GM12878 (cell line): ENCODE measurements at places on chromosomes 1 and 21.

DNA sequence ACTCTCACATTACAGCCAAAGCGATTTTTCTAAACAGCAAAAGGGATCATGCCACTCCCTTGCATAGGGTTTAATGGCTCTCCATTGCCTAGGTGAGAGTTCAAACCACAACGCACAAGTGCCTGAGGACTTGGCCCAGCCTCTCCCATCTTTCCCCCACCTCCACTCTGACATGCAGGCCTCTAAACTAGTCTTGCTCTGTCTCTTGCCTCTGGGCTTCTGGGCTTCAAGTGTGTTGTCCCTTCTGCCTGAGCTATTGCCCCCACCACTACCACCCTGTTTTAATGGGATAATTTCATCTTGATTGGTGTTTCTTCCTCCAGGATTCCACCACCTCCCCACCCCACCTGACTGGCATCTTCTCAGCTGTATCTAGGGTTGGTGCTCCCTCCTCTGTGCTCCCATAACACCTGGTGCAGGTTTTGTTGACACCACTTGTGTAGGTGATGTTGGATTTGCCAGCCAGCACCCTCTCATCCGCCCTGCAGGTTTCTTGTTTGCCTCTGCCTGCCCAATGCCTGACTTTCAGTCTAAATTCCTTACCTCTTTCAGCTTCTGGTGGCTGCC, 2.7 kb upstream of the ZBTB21 start:
- no peak for DNase-seq

- DNase-seq = no peak
Measured at GRCh38 chr1:181493166-181493565, 9.8 kb downstream of the CACNA1E start.

DNA sequence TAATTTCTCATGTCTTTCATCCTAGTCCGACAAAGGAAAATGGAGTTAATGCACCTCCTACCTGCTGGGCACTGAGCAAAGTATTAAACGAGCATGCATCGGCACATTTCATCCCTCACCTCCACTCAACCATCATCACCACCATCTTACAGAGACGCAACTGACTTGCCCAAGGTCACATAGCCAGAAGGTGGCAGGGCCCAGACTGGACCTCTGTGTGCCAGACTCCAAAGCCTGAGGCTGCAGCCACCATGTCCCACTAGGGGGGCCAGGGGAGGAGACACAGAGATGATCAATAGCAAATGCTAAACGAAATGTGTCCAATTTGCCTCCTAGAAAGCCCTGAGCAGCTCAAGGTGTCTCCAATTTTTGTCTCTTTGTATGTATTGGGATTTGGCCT, 163.7 kb upstream of the EDN2 start:
- no peak for DNase-seq

GRCh38 chr1:36323636-36324352, at the start of gene EVA1B:
Gene EVA1B, minus strand, starts transcription at chr1:36323645. Its CDS starts 608 bp downstream, at chr1:36323037.
- DNase-seq = no peak

GRCh38 chr1:213622365-213623063, 365.3 kb upstream of the PROX1 start:
- peak; percentile 4 for DNase-seq

- no peak for DNase-seq
Measured at GRCh38 chr1:60867782-60868181, 214.6 kb upstream of the NFIA start.

DNA sequence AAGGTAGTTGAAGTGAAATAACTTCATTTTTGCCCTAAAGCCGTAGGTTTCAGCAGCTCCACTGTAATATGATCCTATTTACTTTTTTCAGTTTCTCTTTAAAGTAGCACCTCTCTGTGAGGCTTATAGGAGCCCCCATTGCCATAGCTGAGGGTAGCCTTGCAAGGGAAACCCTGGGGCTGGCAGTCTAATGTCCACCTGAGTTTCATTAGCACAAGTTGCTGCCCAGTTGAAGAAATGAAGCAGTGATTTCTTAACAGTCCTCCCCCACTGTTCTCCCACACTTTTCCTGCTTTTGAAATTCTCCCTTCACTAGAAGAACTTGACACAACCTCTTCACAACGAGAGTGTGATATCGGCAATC, 1.5 kb downstream of the HMCN1 start:
- DNase-seq = no peak

DNA sequence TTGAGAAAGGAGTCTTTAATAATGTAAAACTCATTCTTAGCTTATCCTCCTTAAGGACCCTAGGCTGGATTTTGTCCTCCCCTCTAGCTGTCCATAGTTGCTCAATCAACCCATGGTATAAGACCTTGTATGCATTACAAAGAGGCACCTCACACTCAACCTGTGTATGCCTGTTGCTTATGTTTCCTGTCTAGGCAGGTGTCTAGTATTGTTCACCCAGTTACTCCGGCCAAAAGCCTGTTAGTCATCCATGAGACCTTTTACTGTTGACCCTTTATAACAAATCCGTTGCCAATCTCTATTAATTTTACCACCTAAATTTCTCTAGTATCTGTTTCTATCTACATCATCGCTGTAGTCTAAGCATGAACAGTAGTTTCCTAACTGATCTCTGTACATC, 3.7 kb downstream of the LYPLAL1 start:
- DNase-seq = no peak

DNA sequence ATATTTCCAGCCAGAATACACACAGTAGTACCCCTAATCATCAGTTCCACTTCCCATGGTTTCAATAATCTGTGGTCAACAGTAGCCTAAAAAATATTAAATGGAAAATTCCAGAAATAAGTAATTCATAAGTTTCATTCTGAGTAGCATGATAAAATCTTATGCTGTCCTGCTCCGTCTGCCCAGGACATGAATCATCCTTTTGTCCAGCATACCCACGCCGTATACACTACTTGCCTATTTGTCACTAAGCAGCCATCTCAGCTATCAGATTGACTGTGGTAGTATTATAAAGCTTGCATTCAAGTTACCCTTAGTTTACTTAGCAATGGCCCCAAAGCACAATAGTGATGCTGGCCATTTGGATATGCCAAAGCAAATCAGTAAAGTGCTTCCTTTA, 118.7 kb downstream of the SLC5A9 start:
- no peak for DNase-seq
